Activated CD8-positive, alpha-beta memory T cell treated with anti-CD3 and anti-CD28 coated beads for 1 hour (primary cell): ENCODE measurements at places on chromosomes 2 and 18.

- no peak for DNase-seq
Observed at GRCh38 chr2:191100216-191100615, 50.6 kb downstream of the STAT4 start.

DNA sequence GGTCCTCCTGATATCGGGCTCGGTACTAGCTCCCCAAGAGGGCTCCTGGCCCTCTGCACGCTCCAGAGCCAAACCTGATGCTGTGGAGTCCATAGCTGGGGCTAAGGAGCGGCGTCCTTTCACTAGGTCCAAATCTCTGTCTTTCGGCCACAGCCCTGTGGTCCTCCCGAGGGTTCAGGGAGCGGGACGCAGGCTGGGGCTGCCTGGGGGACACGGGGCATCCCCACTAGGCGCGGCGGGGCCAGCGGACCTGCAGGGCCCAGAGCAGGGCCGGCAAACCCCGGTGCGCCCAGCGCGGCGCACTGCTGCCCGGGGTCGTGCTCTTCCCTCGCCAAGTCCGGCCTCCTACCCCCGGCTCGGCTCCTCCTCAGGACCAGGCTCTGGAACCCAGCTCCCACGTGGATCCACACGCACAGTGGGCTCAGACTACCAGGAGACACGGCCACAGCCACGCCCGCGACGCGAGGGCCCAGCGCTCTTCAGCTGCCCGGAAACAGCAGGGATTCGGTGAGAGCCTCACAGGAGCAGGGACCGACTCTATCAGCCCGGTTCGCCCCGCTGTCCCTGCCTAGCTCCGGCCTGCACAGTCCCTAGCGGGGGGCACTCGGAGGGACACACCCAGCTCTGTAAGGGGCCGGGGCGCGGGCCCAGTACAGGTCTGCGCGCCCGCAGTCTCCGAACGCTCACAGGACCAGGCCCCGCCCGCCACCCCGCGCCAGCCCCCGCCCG lies 593 bp downstream of the ZNF514 start:
- no peak for DNase-seq

DNA sequence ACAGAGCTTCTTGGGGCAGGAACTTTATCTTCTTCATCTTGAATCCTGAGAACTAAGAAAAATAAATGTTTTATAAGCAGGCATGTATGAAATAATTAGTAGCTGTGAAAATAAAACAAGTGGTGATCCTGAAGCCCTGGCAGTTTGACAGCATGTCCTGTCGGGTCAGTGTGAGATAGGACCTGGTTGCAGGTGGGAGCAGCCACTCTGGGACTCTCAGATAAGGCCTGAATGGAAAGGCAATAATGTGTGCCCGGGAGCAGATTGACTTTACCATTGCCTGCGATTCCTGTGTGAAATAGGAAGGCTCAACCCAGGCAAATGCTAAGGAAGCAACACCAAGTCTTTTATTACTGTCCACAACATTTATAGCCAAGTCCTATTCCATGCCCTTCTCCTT lies 132.4 kb downstream of the LYPD6B start:
- DNase-seq, result no peak

- DNase-seq, result no peak
Observed at GRCh38 chr2:204115137-204116056, 178.8 kb downstream of the ICOS start.

DNA sequence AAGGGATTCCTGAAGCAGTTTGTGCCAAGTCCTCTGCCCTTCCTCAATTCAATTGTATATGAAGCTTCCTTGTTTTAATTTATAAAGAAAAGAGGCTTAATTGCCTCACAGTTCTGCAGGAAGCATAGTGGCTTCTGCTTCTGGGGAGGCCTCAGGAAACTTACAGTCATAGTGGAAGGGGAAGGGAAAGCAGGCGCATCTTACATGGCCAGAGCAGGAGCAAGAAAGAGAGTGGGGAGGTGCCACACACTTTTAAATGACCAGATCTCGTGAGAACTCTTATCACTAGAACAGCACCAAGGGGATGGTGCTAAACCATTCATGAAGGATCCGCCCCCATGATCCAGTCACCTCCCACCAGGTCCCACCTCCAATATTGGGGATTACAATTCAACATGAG lies 114.2 kb downstream of the SGPP2 start:
- no peak for DNase-seq

DNA sequence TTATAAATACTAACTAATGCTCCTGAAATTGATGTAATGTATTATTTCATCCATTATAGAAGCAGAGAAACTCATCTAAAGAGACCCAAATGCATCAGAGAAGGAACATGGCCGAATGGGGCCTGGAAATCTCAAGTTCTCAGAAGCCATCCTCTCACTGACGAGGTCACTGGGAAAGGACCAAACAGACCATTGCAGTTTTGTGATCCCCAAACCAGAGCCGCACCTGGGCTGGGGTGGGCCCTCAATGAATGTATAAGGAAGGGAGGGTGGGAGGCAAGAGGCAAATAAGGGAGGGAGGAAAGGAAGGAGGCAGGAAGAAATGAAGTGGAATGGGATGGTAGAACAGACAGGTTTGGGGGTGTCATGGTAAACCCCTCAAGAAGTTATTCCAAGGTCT lies 245.3 kb upstream of the ID2 start:
- DNase-seq, result no peak

DNA sequence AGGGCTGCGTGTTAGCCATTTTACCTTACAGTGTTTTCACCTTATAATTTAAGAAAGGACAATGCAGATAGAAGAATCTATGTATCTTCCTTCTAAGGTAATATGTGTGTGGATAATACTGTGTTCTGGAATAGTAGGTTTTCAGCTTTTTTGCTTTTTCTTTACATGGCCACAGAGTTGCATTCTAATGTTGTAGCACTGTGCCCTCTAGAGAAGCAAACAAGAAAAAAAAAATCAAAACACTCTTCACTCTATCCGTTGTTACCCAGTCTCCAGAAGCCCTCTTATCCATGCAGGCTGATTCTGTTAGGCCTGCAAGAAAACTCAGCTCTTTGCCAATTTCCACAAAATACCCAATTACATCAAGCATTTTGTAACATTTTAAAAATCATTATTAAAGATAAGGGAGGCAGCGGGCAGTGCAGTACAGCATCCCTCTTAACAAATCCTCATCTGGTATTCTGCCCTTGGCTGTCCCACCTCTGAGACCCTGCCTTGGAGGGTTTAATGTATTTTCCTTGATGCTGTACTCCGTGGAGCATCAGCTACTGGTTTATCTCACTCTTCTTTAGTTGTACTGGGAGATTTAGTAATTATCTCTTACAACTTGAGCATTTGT lies 41.8 kb downstream of the CDH7 start:
- DNase-seq, result no peak

GRCh38 chr18:51290860-51291259 lies 93.4 kb upstream of the MEX3C start:
- DNase-seq, result no peak

DNA sequence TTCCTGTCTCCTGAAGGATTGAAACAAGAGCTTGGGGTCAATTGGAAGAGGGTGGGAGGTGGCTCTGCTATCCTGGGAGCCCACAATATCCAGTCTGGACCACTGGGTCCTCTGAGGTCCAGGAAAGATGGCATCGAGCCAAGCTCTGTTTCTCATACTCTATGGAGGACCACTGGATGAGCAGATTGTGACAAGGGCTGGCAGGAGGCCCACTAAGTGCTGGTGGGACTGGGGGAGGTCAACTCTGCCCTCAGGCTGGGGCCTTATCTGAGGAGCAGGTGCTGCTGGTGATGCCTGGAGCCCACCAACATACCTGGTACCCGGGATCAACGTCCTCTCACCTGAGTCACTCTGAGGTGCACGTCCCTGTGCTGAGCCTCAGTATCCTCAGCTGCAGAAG lies 142.4 kb downstream of the NDUFA10 start:
- no peak for DNase-seq

DNA sequence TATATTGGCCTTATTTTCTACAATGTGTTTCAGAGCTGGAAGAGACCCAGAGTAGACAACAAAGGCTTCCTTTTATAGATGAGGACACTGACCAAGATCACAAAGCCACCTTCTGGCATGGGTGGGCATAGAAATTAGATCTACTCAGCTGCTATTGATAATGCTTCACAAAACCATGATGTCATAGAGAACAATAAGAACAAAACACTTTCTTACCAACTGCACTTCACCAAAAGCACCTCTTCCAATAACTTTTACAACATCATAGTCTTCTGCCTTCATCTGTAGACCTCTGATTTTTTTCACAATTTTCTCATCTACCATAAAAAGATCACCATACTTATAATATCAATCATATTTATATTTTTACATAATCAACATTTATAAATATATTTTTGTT lies 58.1 kb downstream of the ROCK2 start:
- DNase-seq, result no peak

DNA sequence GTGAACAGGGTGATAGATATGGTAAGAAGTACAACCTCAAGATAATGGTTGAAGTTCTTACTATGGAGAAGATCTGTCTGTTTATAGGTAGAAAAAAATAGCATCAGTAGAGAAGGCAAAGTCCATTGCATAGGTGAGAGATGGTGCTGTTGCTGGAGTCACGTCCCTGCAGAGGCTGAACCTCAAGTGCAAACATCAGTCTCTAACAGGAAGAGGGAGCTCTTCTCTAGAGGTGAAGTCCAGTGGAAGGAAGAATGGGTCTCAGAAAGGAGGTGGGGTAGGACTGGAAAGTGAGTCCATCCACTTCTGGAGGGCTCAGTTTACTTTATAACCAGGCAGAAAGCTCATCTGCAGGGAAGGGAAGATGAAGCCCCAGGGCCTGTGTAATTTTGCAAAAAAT lies 337.7 kb downstream of the MEIS1 start:
- DNase-seq, result no peak

DNA sequence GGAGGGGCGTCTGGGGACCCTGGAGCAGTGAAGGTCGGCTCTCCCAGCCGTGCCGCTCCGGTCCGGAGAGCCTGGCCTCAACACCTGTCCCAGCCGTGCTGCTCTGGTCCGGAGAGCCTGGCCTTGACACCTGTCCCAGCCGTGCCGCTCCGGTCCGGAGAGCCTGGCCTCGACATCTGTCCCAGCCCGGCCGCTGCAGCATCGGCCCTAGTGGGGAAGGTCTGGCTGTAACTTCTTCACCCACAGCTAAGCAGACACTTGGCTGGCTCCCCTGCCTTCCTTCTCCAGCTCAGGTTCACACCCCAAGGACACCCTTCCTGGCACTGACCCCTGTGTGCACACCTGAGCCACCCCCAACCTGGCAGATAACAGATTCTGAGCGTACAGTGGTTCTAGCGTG lies 4.6 kb downstream of the KCNG2 start:
- DNase-seq, result no peak

DNA sequence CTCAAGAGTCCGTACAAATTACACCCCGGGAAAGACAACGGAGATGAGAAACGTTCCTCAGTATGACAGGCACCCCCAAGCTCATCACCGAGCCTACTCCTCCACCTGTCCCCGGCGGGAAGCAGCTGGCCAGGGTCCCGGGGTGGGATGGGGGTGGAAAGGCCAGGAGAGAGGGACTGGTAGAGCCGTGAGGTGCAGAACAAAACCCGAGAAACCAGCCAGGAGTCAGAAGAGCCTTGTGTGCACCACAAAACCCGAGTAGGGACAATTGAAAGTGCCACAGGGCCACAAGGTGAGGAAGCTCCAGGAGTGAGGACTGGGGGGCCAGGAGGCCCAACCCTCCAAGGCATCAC lies 75.5 kb upstream of the SALL3 start:
- DNase-seq, result no peak

- no peak for DNase-seq
Observed at GRCh38 chr2:96359310-96359709, 23.7 kb downstream of the NCAPH start.
